ENCODE measurements at places on chromosomes 16 and 17. TPM values are rescaled to one million over a fixed set of nuclear protein-coding genes. Genes with fewer than 3 reads are reported as not detected.

GRCh38 chr16:87293990-87294389 is 23.2 kb downstream of the C16orf95 start:
- no peak for DNase-seq

DNA sequence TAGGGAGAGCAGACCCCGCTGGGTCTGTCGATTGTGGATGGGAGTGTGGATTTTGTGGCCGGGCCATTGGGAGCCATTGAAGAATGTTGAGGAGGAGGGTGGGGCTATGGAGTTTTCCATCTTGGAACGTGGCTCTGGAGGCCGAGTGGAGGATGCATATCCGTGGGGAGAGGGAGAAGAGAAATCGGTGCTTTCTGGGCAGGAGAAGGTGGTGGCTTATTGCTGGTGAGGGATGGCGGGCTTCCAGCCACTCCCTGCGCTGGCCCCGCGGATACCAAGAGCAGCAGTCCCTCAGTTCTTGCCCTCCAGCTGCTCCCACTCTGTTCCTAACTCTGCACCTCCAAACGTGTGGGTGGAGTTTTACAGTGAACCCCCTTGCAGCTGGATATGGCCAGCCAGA is 162.4 kb downstream of the CMIP start:
- DNase-seq, result no peak

- DNase-seq, result no peak
Measured at GRCh38 chr17:56608944-56609343, 15.4 kb downstream of the NOG start.

DNA sequence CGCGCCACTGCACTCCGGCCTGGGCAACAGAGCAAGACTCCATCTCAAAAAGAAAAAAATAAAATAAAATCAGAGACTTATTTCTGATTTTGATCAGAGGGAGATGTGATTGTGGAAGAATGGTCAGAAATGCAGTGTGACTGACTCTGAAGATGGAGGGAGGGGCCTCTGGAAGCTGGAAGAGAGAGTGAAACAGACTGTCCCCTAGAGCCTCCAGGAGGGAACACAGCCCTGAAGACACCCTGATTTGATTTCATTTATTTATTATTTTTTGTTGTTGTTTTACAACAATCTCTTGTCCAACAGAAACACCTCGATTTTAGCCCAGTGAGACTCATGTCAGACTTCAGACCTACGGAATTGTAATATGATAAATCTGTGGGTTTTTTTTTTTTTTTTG is 26.1 kb downstream of the BCL7C start:
- DNase-seq, result no peak

DNA sequence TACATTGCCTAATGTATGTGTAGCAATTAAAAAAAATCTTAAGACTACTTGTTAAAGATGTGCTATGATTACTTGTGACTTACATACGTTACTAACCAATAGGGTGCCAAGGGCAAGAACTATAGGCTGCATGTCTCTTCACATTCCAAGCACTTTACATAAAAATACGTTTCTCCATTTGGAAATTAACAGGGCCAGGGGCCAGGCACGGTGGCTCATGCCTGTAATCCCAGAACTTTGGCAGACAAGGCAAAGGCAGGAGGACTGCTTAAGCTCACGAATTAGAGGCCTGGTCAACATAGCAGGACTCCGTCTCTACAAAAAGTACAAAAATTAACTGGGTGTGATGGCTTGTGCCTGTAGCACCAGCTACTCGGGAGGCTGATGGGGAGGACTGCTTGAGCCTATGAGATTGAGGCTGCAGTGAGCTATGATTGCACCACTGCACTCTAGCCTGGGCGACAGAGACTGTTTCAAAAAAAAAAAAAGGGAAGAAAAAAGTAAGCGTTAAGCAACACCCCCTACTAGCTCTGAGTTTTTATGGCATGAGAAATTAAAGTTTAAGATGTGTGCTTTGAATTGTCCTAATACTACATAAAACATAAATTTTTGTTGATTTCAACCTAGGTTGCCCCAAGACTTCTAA is 12.3 kb downstream of the PSMD12 start:
- no peak for DNase-seq

GRCh38 chr17:32258383-32259140 is 7.1 kb upstream of the RHBDL3 start:
- DNase-seq, result no peak

DNA sequence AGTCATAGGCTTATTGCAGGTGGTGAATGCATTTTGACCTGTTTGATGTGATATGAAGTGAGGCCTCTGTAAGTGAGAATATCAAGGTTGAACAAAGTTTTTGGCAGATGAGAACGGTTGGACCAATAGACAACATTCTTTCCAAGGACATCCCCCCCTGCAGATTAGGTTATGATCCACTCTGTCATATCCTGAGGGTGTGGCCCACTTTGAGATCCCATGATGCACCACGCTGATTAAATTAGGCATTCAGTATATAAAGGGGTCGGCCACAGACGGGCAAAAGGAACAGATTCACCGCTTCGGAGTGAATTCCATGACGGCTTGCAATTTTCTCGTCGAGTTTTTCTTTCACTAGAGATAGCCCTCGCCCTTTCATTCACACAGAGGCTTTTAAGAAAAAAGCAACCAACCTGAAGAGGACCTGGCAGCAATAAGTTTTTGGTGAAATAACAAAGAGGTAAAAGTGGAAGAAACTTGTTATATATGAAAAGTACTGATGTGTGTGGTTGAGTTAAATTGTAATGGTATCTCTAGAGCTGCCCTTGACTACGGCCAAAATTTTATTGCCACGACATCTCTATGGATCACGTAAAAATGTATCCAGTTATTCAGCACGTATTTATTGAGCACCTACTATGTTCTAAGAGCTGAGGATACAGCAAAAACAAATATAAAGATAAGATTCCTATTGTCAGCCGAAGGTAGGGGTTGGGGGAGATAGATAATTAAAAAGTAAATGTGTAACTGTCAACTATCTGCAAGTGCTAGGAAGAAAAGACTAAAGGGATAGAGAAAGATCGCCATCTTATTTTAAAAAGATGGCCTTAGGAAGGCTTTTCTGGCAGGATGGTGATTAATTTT is 1.7 kb upstream of the RBBP6 start:
- no peak for DNase-seq

DNA sequence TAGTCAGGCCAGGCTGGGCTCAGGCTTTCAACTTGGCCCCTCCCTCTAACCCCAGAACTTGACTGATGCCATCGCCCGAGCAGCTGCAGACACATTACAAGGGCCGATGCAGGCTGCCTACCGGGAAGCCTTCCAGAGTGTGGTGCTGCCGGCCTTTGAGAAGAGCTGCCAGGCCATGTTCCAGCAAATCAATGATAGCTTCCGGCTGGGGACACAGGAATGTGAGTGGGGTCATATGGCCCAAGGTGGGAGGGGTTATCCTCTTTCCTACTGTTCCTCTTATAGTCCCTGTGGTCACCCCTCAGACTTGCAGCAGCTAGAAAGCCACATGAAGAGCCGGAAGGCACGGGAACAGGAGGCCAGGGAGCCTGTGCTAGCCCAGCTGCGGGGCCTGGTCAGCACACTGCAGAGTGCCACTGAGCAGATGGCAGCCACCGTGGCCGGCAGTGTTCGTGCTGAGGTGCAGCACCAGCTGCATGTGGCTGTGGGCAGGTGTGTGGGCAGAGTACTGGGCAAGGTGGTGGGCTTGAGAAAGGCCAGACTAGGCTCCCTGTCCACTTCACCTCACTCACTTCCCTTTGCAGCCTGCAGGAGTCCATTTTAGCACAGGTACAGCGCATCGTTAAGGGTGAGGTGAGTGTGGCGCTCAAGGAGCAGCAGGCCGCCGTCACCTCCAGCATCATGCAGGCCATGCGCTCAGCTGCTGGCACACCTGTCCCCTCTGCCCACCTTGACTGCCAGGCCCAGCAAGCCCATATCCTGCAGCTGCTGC is 2.1 kb upstream of the NRN1L start:
- no peak for DNase-seq

- DNase-seq, result peak; percentile 59
Measured at GRCh38 chr17:46771561-46772474, 46.7 kb downstream of the WNT3 start.

The QPRT gene
- 26.3 TPM for total RNA-seq

The HNF1B gene
- not detected for total RNA-seq

The PHLPP2 gene
- total RNA-seq, result 22.5 TPM
